T-helper 1 cell treated with Interleukin-12 subunit alpha and Interleukin-12 subunit beta and Interleukin-4 antibody, amounts not matched to agents 30 ng/mL and 1 ng/mL, for 36 hours (primary cell): ENCODE measurements at places on chromosomes 13 and 19. TPM values are rescaled to one million over a fixed set of nuclear protein-coding genes. Genes with fewer than 3 reads are reported as not detected.

ZNF568 gene
- total RNA-seq: 5.0 and 6.7 TPM in 2 replicates

DAND5 gene
- 0.10 TPM in 1 of 2 replicates, not detected in the other for total RNA-seq

YJEFN3 gene
- 11.7 and 11.8 TPM in 2 replicates for total RNA-seq

MEIS3 gene
- not detected in 2 replicates for total RNA-seq

ZNF30 gene
- 3.2 and 3.5 TPM in 2 replicates for total RNA-seq

ARHGAP33 gene
- 43.7 and 55.9 TPM in 2 replicates for total RNA-seq

ZIC2 gene
- 1.7 and 2.1 TPM in 2 replicates for total RNA-seq

ZNF181 gene
- total RNA-seq: 6.5 and 6.8 TPM in 2 replicates

TNNT1 gene
- total RNA-seq: not detected in 2 replicates

CABP5 gene
- total RNA-seq: not detected in 2 replicates

ZNF793 gene
- total RNA-seq: 0.88 and 1.4 TPM in 2 replicates

DCT gene
- total RNA-seq: 0.20 and 0.61 TPM in 2 replicates

APC2 gene
- total RNA-seq: 0.15 and 0.29 TPM in 2 replicates

PGLYRP1 gene
- total RNA-seq: not detected in 2 replicates

TPTE2 gene
- 0.12 TPM in 1 of 2 replicates, not detected in the other for total RNA-seq

FFAR1 gene
- total RNA-seq: 0.07 and 0.17 TPM in 2 replicates
